Pancreas (tissue), 10 donors: ENCODE measurements at places on chromosomes 16 and 17. TPM values are rescaled to one million over a fixed set of nuclear protein-coding genes. Genes with fewer than 3 reads are reported as not detected.

PSME3IP1 gene
- total RNA-seq = 29.9 TPM

MYH3 gene
- total RNA-seq = 1.3 TPM

HOXB13 gene
- not detected for total RNA-seq

CNTNAP1 gene
- total RNA-seq = 3.1 TPM

ATP5PD gene
- 121 TPM for total RNA-seq

GRCh38 chr16:62701426-62701825 is 665.2 kb upstream of the CDH8 start:
- no peaks in the 10 kb centered on the region for H3K27me3 ChIP-seq
- no peak for DNase-seq
- H3K36me3 ChIP-seq = no peaks in the 10 kb centered on the region
- no peak overlapping the region for H3K4me3 ChIP-seq
- H3K27ac ChIP-seq = no peak overlapping the region

DNA sequence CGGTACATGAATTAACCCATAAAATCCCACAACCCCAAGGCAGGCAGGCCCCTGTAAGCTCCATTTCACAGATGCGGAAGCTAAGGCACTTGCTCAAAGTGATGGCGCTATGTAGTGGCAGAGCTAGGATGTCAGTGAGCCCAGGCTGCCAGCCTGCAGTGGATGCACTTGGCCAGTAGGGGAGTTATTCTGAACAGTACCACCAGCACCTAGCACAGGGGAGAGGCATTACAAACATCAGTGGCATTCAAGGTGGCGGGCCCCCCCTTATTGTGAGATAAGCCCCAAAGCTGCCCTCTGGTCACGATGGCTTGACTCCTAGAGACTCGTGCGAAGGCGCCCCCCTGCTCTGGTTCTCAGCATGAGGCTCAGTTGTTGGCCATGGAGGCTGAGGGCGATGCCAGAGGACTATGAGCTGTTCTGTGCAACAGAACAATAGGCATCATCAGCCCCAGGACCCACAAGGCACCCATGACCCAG is 33.8 kb downstream of the GTF3C1 start:
- no peak overlapping the region for H3K27ac ChIP-seq
- H3K36me3 ChIP-seq = peaks cover 6% of the 10 kb centered on the region
- H3K4me1 ChIP-seq = no peaks in the 10 kb centered on the region
- no peak overlapping the region for H3K4me3 ChIP-seq
- H3K27me3 ChIP-seq = no peaks in the 10 kb centered on the region
- peak; percentile 44 for DNase-seq

DNA sequence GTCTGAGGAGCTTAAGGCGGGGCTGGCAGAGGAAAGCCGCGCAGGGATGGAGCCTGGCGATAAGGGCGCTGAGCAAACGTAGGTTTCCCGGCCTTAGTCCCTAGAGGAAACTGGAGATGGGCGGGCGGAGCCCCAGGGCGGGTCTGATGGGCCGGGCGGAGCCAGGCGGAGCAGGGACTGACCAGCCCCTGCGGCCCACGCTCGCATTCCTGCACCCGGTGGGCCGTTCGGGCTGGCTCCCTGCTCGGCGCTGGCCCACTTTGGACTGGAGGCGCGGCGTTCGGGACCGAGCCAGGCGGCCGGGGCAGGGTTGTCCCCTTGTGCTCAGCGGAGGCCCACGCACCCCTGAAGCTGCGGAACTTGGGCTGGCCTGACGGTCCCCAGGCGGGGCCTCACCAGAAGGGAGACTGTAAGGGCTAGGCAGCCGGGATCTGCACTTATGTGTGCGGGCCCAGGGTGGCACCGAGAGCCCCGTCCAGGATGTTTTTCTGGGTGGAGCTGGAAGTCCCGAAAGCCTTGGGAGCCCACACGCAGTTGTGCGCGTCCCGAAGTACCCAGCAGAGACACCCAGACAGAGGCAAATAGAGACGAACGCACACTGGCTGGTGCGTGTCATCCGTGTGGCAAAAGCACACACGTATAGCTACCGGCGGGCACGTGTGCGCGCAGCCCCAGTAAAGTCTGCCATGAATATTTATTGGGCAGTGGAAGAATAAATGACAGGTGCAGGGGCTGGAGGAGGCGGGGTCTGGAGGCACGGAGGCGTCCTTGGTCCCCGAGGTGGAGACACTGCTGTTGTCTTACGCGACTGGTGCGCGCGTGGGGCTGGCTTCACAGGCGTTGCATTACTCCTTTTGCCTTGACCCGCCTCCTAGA is 1.4 kb downstream of the PYDC1 start:
- H3K27me3 ChIP-seq = peaks cover 18% of the 10 kb centered on the region
- H3K27ac ChIP-seq = no peak overlapping the region

DNA sequence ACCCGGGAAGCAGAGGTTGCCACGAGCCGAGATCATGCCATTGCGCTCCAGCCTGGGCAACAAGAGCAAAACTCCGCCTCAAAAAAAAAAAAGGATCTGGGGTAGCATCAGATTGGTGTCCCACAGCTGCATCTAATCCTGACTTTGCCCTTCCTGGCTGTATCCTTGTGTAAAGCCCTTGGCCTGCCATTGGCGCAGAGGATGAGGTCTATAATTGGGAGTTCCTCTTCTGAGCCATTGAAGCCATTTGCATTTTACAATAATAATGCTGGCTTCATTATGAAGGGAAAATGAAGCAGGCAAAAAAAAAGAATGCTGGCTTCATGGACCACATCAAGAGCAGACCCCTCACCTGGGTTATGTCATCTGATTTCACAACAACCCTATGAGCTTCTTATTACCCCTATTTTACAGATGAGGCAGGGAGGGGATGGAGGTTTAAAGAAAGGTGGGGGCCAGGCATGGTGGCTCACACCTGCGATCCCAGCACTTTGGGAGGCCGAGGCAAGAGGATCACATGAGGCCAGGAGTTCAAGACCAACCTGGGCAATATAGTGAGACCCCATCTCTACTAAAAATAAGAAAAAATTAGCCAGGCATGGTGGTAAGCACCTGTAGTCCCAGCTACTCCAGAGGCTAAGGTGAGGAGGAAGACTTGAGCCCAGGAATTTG is 1.2 kb upstream of the LITAFD start:
- H3K27me3 ChIP-seq = no peaks in the 10 kb centered on the region
- H3K4me3 ChIP-seq = no peak overlapping the region

GRCh38 chr17:43857957-43858600 is 11.1 kb downstream of the CD300LG start:
- no peak for DNase-seq
- no peaks in the 10 kb centered on the region for H3K27me3 ChIP-seq
- no peaks in the 10 kb centered on the region for H3K4me1 ChIP-seq
- no peak overlapping the region for H3K27ac ChIP-seq
- no peak overlapping the region for H3K4me3 ChIP-seq

- no peaks in the 10 kb centered on the region for H3K36me3 ChIP-seq
- H3K4me3 ChIP-seq = no peak overlapping the region
- no peak overlapping the region for H3K27ac ChIP-seq
- DNase-seq = peak; percentile 82
- H3K27me3 ChIP-seq = no peaks in the 10 kb centered on the region
These were observed 3.0 kb upstream of the DLX3 start for GRCh38 chr17:49997773-49998703.

GRCh38 chr17:78415821-78416711 is 37.6 kb downstream of the PGS1 start:
- no peaks in the 10 kb centered on the region for H3K36me3 ChIP-seq
- H3K27ac ChIP-seq = no peak overlapping the region
- DNase-seq = no peak
- no peaks in the 10 kb centered on the region for H3K27me3 ChIP-seq
- H3K4me3 ChIP-seq = no peak overlapping the region
- H3K4me1 ChIP-seq = peaks cover 11% of the 10 kb centered on the region

DNA sequence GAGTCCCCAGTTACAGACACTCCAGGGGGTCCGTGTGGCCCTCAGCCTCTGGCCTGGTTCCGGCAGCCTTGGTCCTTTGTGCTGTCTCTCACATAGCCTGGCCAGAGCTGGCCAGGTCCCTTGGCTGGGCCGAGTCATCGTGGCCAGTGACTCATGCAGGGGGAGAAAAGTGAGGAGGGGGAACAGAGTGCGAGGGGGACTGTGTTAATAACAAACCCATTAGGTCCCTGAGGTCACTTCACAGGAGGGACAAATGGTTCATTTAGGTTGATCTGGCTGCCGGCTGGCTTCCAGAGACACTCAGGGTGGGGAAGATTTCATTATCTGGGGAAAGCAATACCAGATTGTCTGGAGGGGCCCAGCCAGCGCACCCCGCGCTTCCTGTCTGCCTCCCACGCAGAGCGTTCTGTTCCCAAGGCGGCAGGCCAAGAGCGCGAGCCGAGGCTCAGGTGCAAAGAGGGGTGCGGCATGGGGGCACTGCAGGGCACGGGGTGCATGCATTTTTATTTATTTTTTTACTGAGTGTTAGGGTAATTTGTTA is 223.1 kb downstream of the SEC14L1 start:
- H3K27me3 ChIP-seq = no peaks in the 10 kb centered on the region
- H3K4me3 ChIP-seq = no peak overlapping the region
- DNase-seq = no peak
- H3K27ac ChIP-seq = peak overlapping the region; percentile 25
- H3K36me3 ChIP-seq = no peaks in the 10 kb centered on the region

DNA sequence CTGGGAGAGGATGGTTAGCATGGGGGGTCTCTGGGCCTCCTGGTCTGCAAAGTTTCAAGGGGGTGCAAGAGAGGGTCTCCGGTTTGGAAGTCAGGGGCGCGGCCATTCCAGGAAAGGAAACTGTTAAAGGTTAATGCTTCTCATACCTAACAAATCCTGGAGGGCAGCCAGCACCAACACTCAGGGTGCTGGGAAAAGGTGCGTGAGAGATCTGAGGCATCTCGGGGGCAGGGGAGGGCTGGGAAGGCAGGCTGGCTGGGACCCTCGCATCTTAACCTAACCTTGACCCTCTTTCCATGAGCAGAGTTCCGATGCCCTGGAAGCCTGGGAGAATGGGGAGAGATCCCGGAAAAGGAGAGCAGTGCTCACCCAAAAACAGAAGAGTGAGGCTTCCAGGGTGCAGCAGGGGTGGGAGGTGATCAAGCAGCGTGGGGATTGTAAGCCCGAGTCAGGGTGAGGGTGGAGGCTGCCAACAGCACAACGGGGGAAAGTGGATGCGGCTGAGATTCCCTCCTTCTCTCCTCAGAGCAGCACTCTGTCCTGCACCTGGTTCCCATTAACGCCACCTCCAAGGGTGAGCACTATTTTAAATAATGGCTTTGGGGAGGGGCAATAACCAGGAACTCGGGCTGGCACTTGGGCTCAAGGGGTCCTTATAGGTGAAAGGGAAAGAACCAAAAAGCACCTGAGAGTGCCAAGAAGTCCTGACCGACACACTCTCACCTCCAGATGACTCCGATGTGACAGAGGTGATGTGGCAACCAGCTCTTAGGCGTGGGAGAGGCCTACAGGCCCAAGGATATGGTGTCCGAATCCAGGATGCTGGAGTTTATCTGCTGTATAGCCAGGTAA is 996 bp downstream of the TNFSF13 start:
- H3K27me3 ChIP-seq = no peaks in the 10 kb centered on the region
- H3K27ac ChIP-seq = peak overlapping the region; percentile 88
- peak overlapping the region; percentile 97 for H3K4me3 ChIP-seq
- DNase-seq = no peak
- no peaks in the 10 kb centered on the region for H3K36me3 ChIP-seq
- H3K4me1 ChIP-seq = peaks cover 25% of the 10 kb centered on the region

DNA sequence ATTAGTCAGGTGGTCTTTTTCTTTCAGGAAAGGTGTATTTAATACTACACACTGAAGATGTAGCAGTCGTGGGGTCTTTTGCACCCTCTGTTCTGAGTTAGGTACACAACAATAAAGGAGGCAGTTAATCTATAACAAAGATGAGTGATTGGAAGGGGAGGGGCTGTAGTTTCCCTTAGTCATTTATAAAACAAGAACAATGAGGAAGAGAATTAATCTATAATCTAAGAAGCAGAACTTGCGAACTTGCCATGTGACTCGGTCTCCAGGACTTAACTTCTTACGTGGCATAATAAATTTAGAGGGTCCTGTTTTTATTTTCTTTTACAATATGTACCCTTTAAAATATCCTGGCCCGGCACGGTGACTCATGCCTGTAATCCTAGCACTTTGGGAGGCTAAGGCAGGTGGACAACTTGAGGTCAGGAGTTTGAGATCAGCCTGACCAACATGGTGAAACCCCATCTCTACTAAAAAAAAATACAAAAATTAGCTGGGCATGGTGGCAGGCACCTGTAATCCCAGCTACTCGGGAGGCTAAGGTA is 8.6 kb upstream of the APPBP2 start:
- peaks cover 8% of the 10 kb centered on the region for H3K4me1 ChIP-seq
- H3K27me3 ChIP-seq = no peaks in the 10 kb centered on the region
- H3K4me3 ChIP-seq = no peak overlapping the region
- H3K27ac ChIP-seq = no peak overlapping the region
- H3K36me3 ChIP-seq = no peaks in the 10 kb centered on the region

GRCh38 chr17:81148986-81149533 is 16.2 kb upstream of the PVALEF start:
- no peak overlapping the region for H3K27ac ChIP-seq
- DNase-seq = no peak
- H3K4me3 ChIP-seq = no peak overlapping the region
- no peaks in the 10 kb centered on the region for H3K36me3 ChIP-seq

- no peak overlapping the region for H3K4me3 ChIP-seq
- H3K27ac ChIP-seq = no peak overlapping the region
- no peaks in the 10 kb centered on the region for H3K4me1 ChIP-seq
- H3K27me3 ChIP-seq = no peaks in the 10 kb centered on the region
These were observed 5.9 kb downstream of the CCL7 start for GRCh38 chr17:34275881-34276280.
